CD8-positive, alpha-beta memory T cell (primary cell): ENCODE measurements at places on chromosomes 3 and 15. TPM values are rescaled to one million over a fixed set of nuclear protein-coding genes. Genes with fewer than 3 reads are reported as not detected.

SAXO2 gene
- 1.6 TPM for total RNA-seq

MASP1 gene
- total RNA-seq = not detected

ROBO1 gene
- total RNA-seq = 0.55 TPM

GNL3 gene
- total RNA-seq = 229 TPM

SCN5A gene
- total RNA-seq = 0.47 TPM

PLCB2 gene
- 57.7 TPM for total RNA-seq

ACOX2 gene
- not detected for total RNA-seq

ZIC1 gene
- total RNA-seq = not detected

PRICKLE2 gene
- not detected for total RNA-seq

SAMD7 gene
- total RNA-seq = not detected

TOMM70 gene
- 64.5 TPM for total RNA-seq

CLRN1 gene
- not detected for total RNA-seq

GREM1 gene
- not detected for total RNA-seq

DNA sequence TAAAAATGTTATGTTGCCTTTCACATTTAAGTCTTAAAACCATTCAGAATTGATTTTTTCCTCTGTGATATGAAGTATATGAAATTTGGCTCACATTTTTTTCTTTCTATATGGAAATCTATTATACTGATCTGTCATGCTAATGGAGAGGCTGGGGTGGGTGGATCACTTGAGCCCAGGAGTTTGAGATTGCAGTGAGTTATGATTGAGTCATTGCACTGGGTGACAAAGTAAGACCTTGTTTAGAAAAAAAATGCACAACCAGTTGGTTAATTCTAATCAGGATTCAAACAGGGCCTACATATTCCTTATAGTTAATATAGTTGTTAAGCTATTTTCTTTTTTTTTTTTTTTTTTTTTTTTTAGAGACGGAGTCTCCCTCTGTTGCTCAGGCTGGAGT is 230.5 kb downstream of the MFSD1 start:
- no peak for DNase-seq

GRCh38 chr15:68623301-68623892 is 44.6 kb downstream of the CORO2B start:
- DNase-seq = no peak

GRCh38 chr3:69385723-69386555 is at the start of gene FRMD4B:
Gene FRMD4B, minus strand, starts transcription at chr3:69386088. Its CDS starts 99 bp downstream, at chr3:69385989.
- no peak for DNase-seq

DNA sequence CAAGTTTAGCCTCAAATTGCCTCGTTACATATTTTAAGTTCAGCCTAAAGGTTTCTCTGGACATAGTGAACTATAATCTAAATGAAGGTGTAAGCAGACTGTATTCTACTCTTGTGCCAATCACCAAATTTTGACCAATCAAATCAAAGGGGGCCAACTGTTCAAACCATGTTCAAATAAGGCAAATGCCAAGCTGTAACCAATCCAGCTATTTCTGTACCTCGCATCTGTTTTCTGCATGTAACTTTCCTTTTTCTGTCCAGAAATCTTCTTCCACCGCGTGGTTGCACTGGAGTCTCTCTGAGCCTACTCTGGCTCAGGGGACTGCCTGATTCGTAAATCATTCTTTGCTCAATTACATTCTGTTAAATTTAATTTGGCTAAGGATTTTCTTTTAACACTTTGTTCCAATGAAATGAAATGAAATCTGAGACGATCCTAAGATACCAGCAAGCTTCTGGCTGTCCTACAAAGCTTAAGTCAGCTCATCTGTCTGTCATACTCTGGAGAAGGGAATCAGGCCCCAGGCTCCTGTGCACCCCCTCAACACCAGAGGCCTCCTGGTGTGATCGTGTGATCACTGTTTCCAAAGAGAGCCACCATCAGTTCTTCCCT is 53.2 kb upstream of the ZNF148 start:
- no peak for DNase-seq

GRCh38 chr3:197171481-197172067 is 126.8 kb downstream of the DLG1 start:
- no peak for DNase-seq

GRCh38 chr15:39552556-39552955 is 28.3 kb upstream of the THBS1 start:
- DNase-seq = no peak

GRCh38 chr15:73391128-73391872 is 22.5 kb upstream of the HCN4 start:
- DNase-seq = no peak

- DNase-seq = no peak
These were observed 10.2 kb downstream of the CPN2 start for GRCh38 chr3:194340757-194341400.

GRCh38 chr3:30475038-30475808 is 131.2 kb upstream of the TGFBR2 start:
- peak; percentile 19 for DNase-seq

DNA sequence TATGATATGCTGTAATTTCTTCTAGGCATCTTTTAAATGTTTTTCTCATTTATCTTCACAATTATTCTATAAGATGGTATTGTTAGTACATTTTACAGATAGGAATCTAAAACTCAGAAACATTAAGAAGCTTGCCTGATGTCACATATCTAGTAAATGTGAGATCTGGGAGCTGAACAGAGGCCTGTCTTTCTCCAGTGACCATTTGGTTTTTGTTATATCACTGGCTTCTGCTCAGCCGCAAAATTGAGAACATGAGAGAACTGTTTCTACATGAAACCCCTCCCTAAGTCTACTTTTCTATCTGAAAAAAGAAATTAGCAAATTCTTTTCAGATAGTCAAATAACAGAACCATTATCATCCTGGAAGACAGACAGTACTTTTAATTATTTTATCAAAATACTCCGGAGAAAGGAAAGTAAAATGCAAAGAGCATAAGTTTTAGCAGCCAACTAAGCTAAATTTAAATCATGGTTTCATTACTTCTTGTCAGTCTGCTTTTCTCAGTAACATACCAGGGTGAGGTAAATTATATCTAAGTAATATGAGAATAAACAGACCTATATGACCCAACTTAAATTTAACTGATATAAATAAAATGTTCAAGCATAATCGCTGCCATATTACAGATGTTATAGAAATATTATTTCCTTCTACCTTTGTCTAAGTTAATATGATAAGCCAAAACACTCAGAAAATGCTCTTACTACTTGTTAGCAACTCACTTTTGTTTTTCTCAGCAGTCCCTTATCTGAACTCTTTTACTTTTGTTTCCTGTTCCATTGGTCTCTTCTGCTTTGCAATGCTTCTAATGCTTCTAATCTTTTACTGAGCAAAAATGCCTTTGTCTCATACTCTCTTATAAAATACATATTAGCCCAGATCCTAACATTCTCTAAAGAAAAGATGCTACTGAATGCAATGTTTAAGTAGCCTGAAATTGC is 68.0 kb upstream of the MBNL1 start:
- DNase-seq = no peak

GRCh38 chr3:175257123-175257522 is 398.0 kb downstream of the NAALADL2 start:
- no peak for DNase-seq

DNA sequence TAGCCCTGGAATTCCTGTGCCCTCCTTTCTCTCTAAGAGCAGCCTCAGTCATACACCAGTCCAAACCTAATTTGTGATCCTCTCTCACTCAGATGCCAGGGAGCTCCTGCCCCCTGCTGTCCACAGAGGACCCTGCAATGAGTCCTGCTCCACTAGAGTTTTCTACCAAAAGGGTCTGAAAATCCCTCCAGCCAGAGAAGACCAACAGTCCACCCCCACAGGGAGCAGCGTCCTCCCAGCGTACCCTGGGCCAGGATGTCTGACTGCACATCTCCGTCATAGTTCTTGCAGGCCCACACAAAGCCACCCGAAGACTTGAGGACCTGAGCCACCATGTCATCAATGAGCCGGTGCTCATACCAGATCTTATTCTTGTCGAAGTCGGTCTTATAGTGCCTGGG is 15.4 kb downstream of the IDH2 start:
- no peak for DNase-seq

- no peak for DNase-seq
These were observed 18.7 kb downstream of the ZNF80 start for GRCh38 chr3:114218578-114219185.

GRCh38 chr3:53161450-53161819 is 426 bp downstream of the PRKCD start:
- no peak for DNase-seq

DNA sequence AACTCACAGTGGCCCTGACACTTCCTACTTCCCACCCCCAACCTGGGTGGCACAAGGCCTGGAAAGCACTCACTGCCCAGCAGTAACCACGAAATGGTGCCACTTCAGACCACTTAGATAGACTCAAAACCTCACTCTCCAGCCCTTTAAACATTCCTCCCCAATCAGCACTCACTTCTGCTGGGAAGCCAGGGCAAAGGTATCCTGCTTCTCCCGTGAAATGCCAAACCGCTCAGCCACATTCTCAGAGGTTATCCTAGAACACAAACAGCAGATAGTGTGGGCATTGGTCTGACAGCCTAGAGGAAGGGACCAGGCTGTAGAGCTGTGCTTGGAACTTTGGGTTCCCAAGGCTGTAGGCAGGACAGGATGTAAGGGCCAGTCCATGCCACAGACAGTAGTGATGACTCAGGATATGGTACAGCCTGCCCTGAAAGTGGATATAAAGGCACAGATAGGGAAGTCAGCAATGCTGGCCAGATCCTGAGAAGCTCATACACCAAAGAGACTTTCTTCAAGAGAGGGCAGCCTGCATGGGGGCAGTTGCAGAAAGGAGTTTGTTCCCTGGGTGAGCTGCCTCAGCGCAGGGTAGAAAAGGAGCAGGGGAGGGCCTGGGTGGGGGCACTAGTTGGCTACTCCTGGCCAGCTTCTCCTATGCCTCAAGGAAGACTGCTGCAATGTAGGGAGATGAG is 9.2 kb downstream of the ACAA1 start:
- DNase-seq = no peak

DNA sequence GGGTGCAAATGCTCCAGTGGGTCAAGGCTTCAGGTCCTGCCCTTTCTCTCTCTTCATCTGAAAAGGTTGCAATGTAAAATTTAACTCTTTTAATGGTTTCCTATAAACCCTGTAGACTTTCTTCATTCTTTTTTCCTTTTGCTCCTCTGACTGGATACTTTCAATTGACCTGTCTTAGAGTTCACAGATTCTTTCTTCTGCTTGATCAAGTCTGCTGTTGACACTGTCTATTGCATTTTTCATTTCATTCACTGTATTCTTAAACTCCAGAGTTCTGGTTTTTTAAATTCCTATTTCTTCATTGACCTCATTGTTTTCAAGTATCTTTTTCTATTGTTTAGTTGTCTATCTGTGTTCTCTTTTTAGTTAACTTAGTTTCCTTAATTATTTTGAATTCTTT is 82.1 kb downstream of the FAM227B start:
- no peak for DNase-seq

- DNase-seq = no peak
These were observed 17.4 kb downstream of the SMAD6 start for GRCh38 chr15:66719471-66719870.

GRCh38 chr15:31740203-31740602 is 290.1 kb upstream of the CHRNA7 start:
- no peak for DNase-seq

DNA sequence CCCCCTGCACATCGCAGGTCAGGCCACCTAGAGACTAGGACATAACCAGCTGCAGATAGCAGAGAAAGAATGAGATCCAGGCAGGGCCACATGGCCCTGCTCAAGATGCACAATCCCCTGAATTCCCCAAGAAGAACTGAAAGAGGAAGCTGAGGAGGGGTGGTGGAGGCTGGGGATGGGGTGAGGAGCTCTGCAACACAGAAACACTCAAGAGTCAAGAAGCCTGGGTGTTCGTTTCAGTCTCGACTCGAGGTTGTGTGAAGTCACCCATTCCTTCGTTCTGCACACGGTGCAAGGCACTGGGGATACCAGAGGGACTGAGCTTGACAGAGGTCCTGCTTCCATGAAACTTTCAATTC is 62.0 kb downstream of the TLE3 start:
- DNase-seq = no peak

GRCh38 chr3:23820888-23821287 is 15.1 kb downstream of the UBE2E1 start:
- DNase-seq = no peak

- no peak for DNase-seq
These were observed 13.1 kb upstream of the KY start for GRCh38 chr3:134663721-134664456.

- DNase-seq = no peak
These were observed 40.8 kb downstream of the BFSP2 start for GRCh38 chr3:133440652-133441051.

- no peak for DNase-seq
These were observed 210.0 kb downstream of the NFKBIZ start for GRCh38 chr3:102059145-102059943.

- peak; percentile 8 for DNase-seq
These were observed 827 bp upstream of the INO80 start for GRCh38 chr15:41116962-41117252.

DNA sequence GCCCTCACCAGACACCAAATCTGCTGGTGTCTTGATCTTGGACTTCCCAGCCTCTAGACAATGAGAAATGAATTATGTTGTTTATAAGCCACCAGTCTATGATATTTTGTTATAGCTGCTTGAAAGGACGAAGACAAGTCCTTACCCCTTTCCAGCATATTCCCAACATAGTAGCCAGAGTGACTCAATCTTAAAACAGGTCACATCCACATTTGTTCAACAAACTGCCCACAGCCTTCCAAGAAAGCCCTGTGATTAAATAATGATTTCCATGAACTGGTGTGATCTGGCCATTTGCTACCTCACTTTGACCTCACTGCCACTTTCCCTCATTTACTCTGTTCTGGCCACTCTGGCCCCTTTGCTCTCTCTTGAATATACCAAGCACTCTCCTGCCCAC is 193.7 kb upstream of the CFAP20DC start:
- no peak for DNase-seq

- DNase-seq = no peak
These were observed 70.5 kb upstream of the SEC13 start for GRCh38 chr3:10391391-10391790.

GRCh38 chr15:55661428-55661827 is 73.3 kb upstream of the PYGO1 start:
- no peak for DNase-seq

GRCh38 chr3:131658771-131659170 is 156.0 kb upstream of the MRPL3 start:
- no peak for DNase-seq

- no peak for DNase-seq
These were observed 134.1 kb downstream of the VPS8 start for GRCh38 chr3:184945886-184946625.

GRCh38 chr3:9450126-9450525 is 52.7 kb downstream of the SETD5 start:
- DNase-seq = no peak

DNA sequence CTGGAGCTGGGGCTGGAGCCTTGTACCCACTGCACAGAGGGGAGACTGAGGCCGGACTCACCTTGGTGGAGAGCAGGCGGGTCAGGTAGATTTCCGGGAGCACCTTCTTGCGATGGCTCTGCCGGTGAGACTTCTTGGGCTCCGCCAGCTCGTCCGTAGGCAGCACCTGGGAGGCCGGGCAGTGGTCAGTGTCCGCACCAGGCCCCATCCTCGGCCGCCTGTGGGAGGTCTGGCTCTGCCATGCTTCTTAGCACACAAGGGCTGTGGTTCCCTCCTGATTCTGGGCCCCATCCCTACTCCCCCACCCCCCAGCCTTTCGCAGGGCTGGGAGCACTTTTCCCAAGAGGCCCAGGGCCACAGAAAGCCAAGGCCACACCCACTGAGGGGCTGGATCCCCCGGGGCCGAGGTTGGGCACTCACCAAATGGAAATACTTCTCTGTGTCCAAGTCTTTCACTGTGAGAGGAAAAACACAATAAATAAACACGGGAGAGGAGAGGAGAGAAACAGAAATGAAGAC is 17.4 kb downstream of the H1-8 start:
- DNase-seq = no peak
